A549 treated with AZD2906 at 1 μM for 4 hours (cell line): ENCODE measurements at places on chromosomes 11 and 22. TPM values are rescaled to one million over a fixed set of nuclear protein-coding genes. Genes with fewer than 3 reads are reported as not detected.

Gene MUC5B
- 1.6 to 4.1 TPM (median 2.2 TPM) in 5 replicates for total RNA-seq

Gene DDIAS
- 13.7 to 17.9 TPM (median 15.3 TPM) in 5 replicates for total RNA-seq

Gene MIOX
- 0.05 TPM in 1 of 5 replicates, not detected in the others for total RNA-seq

Gene AGBL2
- total RNA-seq: 0.80 to 1.4 TPM (median 1.0 TPM) in 5 replicates

Gene SLC22A9
- not detected in 5 replicates for total RNA-seq

Gene YPEL4
- 0.14 to 0.36 TPM (median 0.25 TPM) in 4 of 5 replicates, not detected in the other for total RNA-seq

Gene SYT9
- total RNA-seq: 0.07 to 0.17 TPM (median 0.11 TPM) in 5 replicates

Gene MS4A2
- total RNA-seq: not detected in 5 replicates

Gene CDC42EP1
- total RNA-seq: 22.8 to 32.8 TPM (median 31.6 TPM) in 5 replicates

Gene PLEKHB1
- 0.63 to 1.0 TPM (median 0.85 TPM) in 5 replicates for total RNA-seq

Gene SUSD2
- 67.6 to 83.6 TPM (median 81.4 TPM) in 5 replicates for total RNA-seq

Gene DRD2
- total RNA-seq: 0.06 TPM in 2 of 5 replicates, not detected in the others

Gene PANX2
- total RNA-seq: 5.3 to 6.6 TPM (median 5.8 TPM) in 5 replicates

Gene GLYATL1
- not detected in 5 replicates for total RNA-seq

Gene OR5B3
- not detected in 5 replicates for total RNA-seq

Gene MRE11
- total RNA-seq: 10.6 to 19.9 TPM (median 13.9 TPM) in 5 replicates

Gene OSBP2
- total RNA-seq: 7.6 to 9.5 TPM (median 8.4 TPM) in 5 replicates

Gene OR2AG2
- 0.06 to 0.11 TPM in 2 of 5 replicates, not detected in the others for total RNA-seq

Gene OR5A1
- not detected in 5 replicates for total RNA-seq

Gene CCDC73
- total RNA-seq: 0.03 TPM in 2 of 5 replicates, not detected in the others

Gene MMP7
- 20.6 to 32.5 TPM (median 23.4 TPM) in 5 replicates for total RNA-seq

Gene CELSR1
- 24.1 to 32.1 TPM (median 30.4 TPM) in 5 replicates for total RNA-seq

Gene DNAJB13
- 0.56 to 1.00 TPM (median 0.74 TPM) in 5 replicates for total RNA-seq
